ENCODE measurements at places on chromosomes 6 and 20.

DNA sequence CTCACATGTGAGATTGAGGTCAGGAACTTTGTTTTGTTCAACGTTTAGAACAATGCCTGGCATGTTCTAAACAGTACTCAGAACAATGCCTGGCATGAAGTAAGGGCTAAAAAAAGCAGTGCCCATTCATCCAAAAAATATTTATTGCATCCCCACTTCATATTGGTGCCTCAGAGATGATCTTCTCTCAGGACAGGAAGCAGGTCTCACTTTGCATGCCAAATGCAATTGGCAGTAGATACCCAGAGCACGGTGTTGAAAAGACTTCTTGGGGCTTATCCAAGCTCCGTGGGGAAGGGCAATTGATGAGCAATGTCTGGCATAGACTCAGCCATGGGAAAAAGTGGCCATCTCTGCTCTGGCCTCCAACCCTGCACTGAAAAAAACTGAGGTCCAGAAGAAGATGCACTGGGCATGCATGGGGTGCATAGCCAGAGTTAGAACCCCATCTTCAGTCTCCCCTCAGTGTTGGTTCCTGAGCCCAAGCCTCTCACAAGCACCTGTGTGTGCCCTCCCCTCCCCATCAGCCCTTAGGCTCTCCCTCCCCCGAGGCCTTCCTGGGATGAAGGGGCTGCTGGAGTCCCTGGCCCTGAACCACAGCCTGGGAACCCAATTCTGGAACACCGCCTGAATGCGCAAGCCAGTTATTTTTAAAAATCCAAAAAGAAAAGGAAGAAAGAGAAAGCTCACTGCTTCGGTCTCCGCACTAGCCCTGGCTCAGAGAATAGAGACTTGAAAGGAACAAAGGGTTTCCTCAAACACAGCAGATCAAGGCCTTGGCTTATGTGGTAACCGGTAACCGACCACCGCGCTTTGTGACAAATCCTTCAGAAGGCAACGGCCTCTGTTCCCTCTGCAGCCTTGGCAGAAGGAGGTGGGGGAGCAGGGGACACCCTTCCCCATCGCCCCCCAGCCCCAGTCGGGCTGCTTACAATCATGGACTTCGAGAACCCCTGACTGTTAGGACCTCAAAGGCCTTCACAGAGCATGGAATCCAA lies 78.5 kb upstream of the SIRPA start:
- DNase-seq, result no peak

GRCh38 chr6:130115036-130115435 lies 96.7 kb downstream of the L3MBTL3 start:
- no peak for DNase-seq

DNA sequence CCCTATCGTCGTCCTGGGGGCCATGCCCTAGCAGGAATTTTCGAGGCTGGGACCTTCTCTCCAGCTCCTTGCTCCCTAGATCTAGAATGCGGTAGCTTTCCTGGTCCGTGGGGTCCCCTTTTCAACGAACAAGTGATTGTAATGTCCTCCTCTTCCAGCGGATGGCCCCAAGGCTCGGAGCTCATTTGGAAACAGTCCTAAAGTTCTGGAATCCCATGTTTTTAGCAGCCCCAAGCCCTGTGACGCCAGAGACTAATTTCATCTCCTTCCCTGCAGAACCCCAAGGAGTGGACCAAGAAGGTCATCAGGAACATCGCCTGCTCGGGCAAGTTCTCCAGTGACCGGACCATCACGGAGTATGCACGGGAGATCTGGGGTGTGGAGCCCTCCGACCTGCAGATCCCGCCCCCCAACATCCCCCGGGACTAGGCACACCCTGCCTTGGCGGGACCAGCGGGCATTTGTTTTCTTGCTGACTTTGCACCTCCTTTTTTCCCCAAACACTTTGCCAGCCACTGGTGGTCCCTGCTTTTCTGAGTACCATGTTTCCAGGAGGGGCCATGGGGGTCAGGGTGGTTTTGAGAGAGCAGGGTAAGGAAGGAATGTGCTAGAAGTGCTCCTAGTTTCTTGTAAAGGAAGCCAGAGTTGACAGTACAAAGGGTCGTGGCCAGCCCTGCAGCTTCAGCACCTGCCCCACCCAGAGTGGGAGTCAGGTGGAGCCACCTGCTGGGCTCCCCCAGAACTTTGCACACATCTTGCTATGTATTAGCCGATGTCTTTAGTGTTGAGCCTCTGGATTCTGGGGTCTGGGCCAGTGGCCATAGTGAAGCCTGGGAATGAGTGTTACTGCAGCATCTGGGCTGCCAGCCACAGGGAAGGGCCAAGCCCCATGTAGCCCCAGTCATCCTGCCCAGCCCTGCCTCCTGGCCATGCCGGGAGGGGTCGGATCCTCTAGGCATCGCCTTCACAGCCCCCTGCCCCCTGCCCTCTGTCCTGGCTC lies 48.5 kb downstream of the PYGB start:
- DNase-seq, result no peak

DNA sequence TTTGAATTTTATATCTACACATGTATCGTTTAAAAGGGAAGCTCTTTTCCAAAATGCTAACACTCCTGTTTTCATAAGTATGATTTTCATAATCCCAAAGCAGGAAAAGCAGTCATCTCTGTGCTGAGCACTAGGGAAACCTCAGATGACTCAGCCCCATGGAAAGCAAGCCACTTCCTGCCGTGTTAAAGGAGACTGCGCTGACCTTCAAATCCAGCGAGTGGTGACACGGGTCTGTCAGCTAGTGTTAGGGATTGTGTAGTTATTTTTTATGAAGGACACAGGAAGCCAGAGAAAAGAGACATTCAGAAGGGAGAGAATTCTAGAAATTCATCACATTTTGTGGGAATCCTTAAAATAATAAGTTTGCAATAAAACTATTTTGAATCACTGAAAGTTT lies 57.0 kb upstream of the CD93 start:
- DNase-seq, result no peak

DNA sequence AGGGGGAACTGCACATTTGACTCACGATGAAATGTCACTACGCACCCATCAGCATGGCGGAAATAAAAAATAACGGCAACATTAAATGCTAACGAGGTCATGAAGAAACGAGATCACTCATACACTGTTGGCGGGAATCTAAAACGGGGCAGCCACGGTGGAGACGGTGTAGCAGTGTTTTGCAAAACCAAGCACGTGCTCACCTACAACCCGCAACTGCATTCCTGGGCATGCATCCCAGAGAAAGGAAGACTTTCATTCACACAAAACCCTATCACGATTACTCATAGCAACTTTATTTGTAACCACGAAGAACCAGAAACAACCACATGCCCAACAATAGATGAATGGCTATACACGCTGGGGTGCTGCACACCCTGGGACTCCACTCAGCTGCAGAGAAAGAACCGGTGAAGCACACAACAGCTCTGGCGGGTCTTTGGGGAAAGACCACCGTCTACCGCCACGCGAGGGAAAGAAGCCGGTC lies 77.0 kb downstream of the YTHDF1 start:
- no peak for DNase-seq

DNA sequence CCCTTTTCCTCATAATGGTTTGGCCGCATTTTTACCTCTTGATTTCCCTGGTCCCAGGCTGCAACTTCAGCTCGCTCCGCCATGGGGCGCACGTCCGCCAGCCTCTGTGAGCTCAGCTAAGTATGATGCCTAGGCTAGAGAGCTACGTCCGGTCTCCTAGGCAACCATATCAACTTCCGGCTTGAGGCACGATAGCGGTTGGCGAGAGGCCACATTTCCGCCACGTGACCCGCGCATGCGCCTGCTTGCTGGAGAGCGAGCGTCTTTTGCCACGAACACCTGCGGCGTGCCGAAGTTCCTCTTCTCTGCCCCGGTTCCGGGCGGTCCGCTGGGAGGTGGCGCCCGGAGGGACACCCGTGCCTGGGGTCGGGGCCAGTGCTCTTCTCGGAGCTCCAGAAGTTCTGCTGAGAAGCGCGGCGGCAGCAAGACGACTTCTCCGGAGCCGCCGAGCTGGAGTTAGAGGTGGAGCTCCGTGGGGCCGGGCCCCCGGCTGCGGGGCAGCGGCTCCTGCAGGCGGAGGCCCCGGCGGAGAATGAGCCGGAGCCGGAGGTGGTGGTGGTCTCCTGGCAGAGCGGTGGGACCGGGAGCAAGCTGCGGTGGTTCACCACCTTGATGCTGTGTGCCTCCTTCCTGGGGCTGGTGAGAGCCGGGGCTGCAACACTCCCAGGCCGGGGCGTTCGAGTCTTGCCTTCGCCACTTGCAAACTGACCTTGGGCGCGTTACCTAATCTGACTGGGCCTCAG lies 172.0 kb downstream of the SLC16A10 start:
- peak; percentile 99 for DNase-seq

- DNase-seq, result no peak
These were observed 345.9 kb upstream of the MANEA start for GRCh38 chr6:95231416-95231815.

DNA sequence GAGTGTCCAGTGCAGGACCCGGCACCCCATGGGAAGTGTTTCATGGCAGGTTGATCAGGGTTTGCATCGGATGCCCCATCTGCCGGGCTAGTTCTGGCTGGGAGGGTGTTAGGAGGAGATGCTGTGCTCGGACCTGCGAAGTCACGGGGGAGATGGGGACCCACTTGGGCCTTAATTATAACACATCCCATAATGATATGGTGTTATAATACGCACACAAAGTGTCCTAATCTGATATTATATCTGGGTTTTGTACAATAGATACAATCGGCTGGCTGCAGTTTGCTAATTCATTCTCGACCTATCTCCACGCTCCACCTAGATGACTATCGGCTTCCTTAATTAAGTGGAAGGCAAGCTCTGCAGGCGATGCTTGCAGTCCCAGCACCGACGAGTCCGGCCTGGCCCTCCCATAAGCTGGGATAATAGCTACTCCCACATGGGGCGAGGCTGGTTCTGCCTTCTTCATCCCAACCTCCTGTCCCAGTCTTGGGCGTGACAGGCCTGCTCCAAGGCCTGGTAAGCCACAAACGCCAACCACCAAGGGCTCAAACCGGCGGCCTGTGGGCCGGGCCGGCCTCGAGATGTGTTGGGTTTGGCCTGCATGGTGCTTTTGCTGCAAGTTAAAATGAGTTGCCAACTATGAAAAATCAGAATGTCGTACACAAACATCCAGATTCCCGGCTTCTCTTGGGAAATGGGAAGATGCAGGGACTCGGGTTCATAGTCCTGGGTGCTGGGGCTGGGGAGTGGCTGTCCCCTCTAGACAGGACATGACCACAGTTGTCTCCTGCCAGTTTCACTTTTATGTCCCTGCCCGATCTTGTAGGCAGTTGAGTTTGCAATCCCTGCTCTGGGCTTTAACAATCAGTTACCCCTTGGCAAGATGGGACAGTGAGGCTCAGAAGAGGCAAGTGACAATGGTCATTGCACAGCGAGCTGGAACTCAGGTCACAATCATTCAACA lies 32.7 kb downstream of the CEBPB start:
- no peak for DNase-seq

- DNase-seq, result no peak
These were observed 235.2 kb downstream of the SYNE1 start for GRCh38 chr6:152401978-152402377.

DNA sequence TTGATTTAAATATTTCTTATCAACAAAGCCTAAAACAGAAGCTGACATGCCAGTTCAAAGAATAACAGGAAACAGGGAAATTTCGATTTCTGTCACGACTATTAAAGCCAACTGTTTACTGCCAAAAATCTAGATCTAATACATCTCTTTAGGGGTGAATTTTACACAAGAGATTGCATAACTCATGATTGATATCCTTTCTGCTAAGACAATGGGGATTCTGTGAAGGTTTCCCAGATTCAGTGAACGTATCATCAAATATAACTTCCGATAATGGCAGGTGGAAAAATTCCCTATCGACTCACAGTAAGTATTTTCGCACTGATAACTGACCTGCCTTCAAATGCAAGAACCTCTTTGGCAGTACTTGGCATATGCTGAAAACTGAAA lies 42.9 kb downstream of the NHSL1 start:
- no peak for DNase-seq

- no peak for DNase-seq
These were observed 121.1 kb upstream of the CCN2 start for GRCh38 chr6:132072271-132072670.

- DNase-seq, result no peak
These were observed 9.6 kb upstream of the FOXF2 start for GRCh38 chr6:1379788-1380147.

DNA sequence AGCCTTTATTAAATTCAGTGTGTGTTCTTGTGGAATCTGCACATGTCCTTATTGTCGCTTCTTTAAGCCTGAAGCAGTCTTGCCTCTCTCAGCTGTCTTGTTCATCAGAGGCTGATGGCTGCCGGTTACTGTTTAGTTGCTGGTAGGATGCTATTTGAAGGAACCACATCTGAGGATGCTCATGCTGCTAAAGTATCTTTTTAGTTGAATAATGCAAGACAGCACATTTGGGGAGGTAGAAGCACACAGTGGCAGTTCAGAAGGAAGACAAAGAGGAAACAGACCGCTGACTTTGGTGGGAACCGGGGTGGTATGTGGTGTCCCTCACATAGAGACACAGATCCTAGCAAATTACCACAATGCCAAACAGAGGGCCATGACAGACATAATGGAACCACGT lies 144.2 kb upstream of the HDDC2 start:
- no peak for DNase-seq

- DNase-seq, result no peak
These were observed 114.7 kb upstream of the ZNF217 start for GRCh38 chr20:53708129-53708968.

DNA sequence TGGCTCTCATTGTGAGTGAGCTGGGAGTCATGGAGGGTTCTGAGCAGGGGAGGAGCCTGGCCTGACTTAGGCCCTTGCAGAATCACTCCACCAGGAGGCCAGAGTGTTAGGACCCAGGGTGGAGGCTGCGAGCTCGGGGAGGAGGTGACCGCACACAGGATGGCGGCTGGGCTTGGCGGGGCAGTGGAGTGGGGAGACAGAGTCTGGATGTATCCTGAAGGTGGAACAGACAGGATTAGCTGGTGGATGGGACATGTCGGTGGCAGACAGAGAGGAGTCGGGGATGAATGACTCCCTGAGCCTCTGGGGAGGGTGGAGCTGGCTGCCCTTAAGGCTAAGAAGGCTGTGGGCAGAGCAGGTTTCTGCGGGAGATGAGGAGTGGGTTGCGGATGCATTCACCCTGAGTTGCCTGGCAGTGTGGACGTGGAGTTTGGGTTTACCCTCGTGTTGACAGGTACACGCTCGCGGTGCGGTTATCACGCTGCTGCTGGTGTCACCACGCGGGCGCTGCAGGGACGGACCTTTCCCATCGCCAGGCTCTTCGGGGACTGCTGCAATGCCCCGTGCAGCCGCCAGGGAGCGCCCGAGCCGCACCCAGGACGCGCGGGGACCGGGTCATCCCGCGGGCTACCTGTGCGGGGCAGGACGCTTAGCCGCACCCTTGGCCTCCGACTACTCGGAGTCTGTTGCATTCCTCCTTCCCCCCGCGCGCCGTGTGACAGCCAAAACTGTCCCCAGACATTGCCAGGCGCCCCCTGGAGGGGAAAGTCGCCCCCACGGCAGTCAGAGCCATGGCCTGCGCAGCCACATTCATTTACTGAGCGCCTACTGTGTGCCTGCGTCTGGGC lies 43.0 kb upstream of the PTGIS start:
- peak; percentile 51 for DNase-seq

DNA sequence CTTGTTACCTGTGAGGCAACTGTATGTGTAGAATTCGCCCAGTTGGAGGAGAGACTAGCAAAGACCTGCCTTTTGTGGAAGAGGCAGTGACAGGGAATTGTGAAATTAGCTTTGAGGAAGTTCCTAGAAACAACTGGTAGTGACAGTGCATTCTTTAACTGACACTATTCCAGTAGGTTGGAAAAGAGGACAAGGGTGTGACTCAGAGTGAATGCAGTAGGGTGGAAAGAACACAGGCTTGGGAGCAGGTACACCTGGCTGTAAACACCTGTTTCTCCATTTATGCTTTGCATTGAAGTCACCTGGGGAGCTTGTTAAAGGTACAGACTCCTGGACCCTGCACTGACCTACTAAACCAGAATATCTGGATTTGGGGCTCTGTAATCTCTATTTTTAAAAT lies 295.7 kb downstream of the PHACTR1 start:
- DNase-seq, result no peak

Measured in left kidney (tissue), 8 donors.